ENCODE measurements at places on chromosomes 1 and 21. TPM values are rescaled to one million over a fixed set of nuclear protein-coding genes. Genes with fewer than 3 reads are reported as not detected.
A peak's percentile ranks its signal among the peaks of the same experiment; 100 is the strongest.

- peak; percentile 72 for DNase-seq
These were observed at the start of gene ENAH for GRCh38 chr1:225652729-225653462. ENAH (minus strand) TSS chr1:225653123; CDS start chr1:225652690, 433 bp downstream.

NBPF12 gene
- total RNA-seq: 10.7 TPM

- DNase-seq: peak; percentile 62
These were observed 20.7 kb downstream of the TNFRSF8 start for GRCh38 chr1:12083766-12084165.

HSD3B2 gene
- not detected for total RNA-seq

DNA sequence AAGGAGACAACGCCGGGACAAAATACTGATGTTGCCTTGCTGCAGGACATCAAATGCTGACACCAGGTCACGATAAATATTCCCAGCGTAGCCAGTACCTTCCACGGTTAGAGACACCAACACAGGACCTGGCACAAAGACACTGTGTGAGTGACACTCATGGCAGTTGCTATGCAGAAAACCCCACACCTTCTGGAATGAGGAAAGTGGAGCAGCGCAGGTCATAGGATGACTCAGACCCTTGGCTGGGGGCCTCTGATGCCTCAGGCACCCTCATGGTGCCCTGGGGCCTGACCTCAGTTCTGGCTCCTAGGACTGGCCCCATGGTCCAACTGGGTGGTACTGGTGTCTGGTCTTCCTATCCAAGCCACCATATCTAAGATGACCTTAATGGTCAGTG lies 7.0 kb downstream of the DCST2 start:
- DNase-seq: no peak

RAP1GAP gene
- 0.09 TPM for total RNA-seq

DNA sequence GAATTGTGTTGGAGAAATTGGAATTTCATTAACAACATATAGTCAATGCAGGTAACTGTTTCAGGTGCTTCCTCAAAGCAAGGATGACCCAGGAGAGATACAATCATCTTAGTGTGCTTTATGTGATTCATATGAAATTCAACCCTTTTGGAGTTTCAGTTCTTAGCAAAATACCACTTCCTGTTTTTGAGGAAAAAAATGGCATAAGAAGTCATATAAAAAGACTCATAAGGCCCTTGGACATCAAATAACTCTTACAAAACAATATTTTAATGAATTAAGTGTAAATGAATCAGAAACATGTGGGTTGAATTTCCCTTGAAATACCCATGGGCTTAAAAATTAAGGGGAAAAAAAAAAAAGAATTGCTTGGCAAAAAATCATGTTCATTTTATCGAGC lies 926.6 kb downstream of the LTN1 start:
- DNase-seq: peak; percentile 16

- DNase-seq: no peak
These were observed 393.8 kb downstream of the NTNG1 start for GRCh38 chr1:107534632-107535031.

CCDC30 gene
- 5.8 TPM for total RNA-seq

OPN3 gene
- total RNA-seq: 2.6 TPM

DNA sequence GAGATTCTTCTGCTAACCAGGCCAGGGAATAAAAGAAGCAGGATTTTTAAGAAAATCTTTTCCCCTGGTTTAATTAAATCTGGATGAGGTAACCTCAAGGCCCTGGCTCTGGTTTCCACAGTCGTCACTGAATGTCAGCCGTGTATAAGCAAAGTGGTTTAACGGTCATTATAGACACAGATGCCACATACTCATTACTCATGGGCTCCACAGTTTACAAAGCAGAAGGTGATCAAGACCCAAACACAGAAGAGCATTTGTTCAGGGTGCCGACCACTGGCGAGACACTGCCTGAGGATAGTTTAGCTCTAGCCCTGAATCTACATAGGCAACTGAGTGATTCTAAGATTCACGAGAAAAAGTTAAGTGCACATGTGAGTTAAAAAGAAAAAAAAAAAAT lies 27.8 kb upstream of the RAP1GAP start:
- DNase-seq: no peak
